Daoy (cell line): ENCODE measurements at places on chromosomes 16 and 17.

- DNase-seq: no peak
These were observed 476.4 kb downstream of the MAF start for GRCh38 chr16:79124016-79124756.

- no peak for DNase-seq
These were observed 29.5 kb downstream of the NSMCE1 start for GRCh38 chr16:27239026-27239425.

- peak; percentile 75 for DNase-seq
These were observed at the start of gene STAT5B for GRCh38 chr17:42276359-42276608. Gene STAT5B, minus strand, starts transcription at chr17:42276391. Its CDS starts 44,264 bp downstream, at chr17:42232127.

DNA sequence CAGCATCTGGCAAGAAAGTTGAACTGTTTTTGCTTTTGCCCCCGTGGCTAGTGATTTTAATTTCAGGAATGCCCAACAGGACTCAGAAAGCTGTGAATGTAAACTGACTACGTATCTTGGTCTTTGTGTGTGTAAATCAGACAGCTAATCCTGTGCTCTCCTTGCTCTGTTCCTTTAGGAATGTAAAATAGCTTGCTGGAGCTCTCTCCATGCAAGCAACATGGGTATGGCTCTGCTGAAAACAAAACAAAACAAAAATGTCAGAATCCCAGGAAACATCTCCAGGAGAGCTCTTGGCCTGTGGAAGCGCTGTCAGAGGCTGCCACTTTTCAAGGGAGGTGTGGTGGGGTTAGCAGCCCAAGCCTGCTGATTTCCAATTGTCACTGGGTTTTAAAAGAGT lies 161.8 kb upstream of the NOG start:
- no peak for DNase-seq

DNA sequence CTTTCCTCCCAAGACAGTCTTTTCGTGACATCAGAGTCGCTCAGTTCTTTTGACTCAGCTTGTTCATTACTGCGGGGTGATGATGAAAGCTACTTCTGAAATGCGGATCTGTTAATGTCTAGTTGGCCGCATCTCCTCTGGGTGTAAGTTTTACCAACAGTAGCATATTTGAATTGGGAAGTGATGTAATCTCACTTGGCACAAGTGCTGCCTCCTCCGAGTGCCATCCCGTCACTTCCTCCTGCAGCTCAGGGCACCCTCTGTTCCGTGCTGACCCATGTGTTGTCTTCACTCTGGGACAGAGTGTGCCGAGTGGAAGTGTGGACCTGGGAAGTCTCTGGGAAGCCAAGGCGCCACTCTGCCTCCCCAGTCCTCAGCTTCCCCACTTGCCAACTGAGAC lies 8.9 kb downstream of the ADAD2 start:
- DNase-seq: no peak

DNA sequence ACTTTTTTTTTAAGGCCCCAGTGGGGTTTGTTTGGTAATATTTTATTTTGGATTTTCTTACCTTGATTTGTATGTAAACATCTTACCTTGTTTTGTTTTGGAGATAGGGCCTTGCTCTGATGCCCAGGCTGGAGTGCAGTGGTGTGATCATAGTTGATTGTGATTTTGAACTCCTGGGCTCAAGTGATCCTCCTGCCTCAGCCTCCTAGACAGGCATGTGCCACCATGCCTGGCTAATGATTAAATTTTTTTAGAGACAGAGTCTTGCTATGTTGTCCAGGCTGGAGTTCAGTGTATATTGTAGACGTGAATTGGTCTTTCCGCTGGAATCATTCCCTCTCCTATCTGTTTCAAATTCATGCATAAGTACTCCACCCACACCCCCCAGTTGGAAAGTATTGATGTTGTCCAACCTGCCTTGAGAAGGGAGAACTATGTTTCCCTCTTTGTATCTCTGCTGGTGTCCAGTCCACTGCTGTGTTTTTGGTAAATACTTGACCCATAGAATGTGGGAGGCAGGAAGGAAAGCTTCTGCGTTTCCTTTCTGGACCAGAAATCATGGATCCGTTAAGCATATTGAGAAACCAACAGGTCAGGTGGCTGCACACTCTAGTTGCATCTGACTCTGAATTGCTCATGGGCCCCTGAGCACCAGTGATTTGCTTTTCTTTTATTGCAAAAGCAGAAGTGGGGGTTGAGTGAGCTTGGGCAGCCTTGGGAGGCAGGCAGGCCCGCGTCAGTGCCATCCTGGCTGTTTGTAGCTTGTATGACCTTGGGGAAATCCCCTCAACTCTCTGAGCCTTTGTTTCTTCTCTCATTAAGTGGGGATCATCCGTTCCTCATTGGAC lies 25.0 kb downstream of the RMI2 start:
- DNase-seq: no peak

GRCh38 chr16:66434619-66435430 lies 7.7 kb downstream of the BEAN1 start:
- no peak for DNase-seq

- no peak for DNase-seq
These were observed 205.9 kb downstream of the HS3ST3A1 start for GRCh38 chr17:13395862-13396261.

- no peak for DNase-seq
These were observed 30.3 kb upstream of the TOX3 start for GRCh38 chr16:52577130-52577706.

- DNase-seq: peak; percentile 84
These were observed 89.3 kb downstream of the SMG6 start for GRCh38 chr17:2214047-2214928.

DNA sequence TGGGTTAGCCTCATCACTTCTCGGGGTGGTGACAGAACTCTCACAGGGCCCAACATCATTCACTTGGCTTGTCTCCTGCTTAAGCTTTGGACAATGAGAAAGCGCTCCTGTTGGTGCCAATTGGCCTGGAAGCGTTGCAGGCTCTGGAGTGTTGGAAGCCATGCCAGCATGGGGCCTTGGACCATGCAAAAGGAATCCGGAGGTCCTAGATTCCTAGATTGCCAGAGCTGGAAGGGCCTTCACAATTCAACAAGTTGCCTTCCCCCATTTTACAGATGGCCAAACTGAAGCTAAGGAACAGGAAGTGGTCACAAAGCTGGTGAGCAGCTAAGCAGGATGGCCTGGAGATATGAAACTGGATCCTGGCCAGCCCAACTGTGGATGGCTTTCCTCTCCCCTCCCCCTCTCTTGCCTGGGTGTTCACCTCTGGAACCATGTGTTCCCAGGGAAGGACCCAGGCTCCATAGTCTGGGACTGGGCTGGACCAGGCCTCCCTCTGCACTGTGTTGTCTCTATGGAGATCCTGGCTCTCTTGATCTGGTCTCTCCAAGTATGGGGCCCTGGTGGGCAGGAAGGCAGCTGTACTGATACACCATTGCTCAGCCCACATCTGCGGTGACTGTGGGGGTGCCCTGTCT lies 6.0 kb upstream of the IGFBP4 start:
- DNase-seq: peak; percentile 46

GRCh38 chr16:84828322-84828721 lies 8.5 kb downstream of the CRISPLD2 start:
- DNase-seq: no peak

- no peak for DNase-seq
These were observed 1.0 kb upstream of the MGRN1 start for GRCh38 chr16:4623593-4623992.
